ENCODE measurements at places on chromosomes 4 and X.

DNA sequence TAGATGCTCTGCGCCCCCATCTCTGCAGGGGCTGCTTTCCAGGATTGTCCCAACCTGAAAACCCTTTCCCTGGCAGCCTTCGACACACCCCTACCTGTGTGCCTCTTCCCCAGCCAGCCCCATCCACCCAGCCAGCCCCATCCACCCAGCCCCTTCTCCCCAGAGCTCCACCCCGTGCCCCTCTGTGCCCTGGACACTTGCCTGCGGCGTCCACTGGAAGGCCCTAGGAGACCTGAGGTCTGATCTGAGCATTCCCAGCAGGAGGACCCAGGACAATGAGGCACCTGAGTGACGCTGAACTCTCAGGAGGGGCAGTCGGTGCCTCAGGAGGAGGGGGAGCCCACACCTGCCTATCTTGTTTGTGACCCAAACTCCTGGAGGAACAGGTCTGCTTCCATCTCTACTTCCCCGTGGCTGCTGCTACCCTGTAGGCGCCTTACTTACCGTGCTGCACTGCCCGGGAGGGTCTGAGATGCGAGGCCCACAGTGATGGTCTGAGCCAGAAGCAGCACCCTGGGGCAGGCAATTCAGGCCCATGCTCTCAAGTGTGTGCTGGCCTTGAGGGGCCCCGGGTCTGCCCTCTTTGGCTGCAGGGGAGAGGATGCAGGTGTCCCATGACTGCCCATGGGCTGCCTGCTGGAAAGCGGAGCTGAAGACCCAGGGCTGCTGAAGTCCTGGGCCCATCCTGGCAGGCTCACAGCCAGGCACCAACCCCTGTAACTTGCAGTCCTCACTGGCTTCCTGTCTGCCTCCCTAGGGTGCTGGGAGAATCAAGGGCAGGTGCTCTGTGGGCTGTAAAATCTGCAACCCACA is 4.9 kb downstream of the LRPAP1 start:
- DNase-seq = no peak

- no peak for DNase-seq
These were observed 41.9 kb upstream of the GAB1 start for GRCh38 chr4:143294710-143295275.

DNA sequence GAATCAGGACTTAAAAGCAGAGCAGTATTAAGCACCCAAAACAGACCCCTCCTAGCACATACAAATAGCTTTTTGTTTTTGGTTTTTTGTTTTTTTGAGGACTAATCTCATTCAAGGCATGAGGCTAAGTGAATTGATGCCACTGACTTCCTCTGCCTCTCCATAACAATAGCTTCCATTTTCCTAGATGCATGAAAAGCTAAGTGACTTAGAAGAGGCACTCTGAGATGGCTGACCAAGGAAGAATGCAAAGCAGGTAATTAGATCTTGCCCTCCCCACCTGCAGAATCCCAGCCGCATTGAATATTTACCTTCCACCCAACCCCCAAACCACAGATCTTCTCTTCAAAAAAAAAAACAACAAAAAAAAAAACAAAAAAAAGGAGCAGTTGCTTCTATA is 7.4 kb upstream of the KDR start:
- DNase-seq = no peak

DNA sequence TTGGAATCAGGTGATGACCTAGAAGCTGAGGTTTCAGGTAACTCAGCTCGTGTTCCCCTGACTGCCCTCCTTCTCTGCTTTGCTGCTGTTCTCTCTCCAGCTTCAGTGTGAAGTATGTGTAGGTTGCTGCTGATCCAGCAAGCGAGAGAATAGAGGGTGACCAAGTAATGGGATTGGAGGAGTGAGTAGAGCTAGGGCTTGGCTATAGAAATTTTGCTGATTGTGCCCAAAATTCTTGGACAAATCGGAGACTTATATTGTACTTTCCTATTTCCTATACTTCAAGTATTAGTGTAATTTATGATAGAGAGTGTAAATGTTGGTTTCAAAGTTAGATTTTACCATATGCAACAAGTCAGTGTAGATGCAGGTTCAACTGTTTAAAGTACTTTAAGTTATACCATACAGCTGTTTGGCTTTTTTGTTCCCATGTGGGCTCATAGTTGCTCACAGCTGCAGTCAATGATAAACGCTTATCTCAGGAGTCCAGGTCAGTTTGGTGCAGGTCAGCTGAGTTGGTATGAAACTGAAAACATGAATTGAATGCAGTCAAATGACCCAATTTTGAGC is 48.0 kb downstream of the RAPGEF2 start:
- no peak for DNase-seq

GRCh38 chrX:24465532-24465865 is 413 bp downstream of the PDK3 start:
- DNase-seq = peak; percentile 15

DNA sequence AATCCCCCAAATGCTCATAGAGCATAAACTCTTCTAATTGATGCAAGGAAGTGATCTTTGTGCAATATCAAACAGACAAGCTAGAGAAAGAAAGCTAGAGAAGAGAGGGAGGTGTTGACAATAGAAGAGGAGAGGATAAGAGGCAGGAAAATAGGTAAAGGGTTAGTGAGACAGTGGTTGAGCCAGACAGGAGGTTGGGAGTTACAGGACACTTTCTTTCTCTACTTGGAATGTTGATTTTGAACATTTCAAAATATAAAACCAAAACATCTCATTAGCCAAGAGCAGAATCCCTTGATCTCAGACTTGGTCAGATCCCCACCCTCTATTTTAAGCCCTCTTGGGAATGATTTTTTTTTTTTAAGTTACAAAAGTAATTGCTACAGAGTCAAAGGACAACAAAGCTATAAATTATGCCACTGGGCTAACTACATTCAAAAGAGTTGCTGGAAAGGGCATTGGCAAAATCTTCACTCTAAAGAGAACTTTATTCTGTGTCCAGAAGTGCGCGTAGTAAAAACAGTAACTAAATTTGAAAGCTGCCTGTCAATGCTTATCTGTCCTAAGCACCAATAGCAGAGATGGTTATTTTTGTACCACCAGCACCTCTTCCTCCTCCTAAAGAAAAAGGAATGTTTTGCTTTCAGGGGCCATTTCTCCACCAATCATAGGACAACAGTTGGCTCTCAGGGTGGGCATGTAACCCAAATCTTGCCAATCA is 133.8 kb downstream of the PDGFC start:
- no peak for DNase-seq

GRCh38 chr4:17504081-17504480 is 7.8 kb downstream of the QDPR start:
- no peak for DNase-seq

DNA sequence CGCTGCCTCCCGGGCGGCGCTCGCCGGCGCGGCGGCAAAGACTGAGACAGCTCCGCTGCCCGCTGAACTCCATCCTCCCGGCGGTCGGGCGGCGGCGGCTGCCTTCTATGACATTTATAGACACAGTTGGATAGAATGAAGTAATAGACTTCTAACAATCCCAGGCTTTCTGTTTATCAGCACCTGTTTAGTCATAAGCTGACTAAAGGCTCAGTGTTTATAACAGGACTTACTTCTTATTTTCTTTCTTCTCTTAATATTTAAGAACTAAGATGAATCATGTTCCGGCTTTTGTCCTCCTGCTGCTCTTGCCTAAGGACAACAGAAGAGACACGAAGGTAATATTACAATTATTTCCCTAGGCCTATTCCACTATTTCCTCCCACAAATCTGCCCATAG is 3.9 kb downstream of the ARL13A start:
- no peak for DNase-seq

- no peak for DNase-seq
These were observed 219.1 kb upstream of the AMOT start for GRCh38 chrX:113059714-113060113.

DNA sequence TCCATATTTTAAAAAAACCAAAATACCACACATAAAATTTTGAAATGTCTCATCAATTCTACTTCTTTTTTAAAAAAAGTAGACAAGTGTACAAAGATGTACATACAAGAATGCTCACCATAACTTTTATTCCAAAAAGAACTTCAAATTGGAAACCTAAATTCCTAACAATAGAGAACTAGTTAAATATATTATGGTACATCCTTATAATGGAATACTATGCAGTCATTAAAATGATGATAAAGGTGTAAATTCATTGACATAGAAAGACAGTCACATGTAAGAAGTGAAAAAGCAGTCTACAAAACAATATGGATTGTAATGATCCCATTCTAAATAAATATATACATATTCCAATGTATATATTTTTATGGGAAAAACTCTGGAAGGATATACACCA is 31.0 kb downstream of the RPS6KA3 start:
- no peak for DNase-seq

GRCh38 chrX:107676559-107677378 is 48.5 kb downstream of the PRPS1 start:
- peak; percentile 88 for DNase-seq

Measured in HAP-1 (cell line).